ENCODE measurements at places on chromosomes 7 and 10. TPM values are rescaled to one million over a fixed set of nuclear protein-coding genes. Genes with fewer than 3 reads are reported as not detected.

APBB1IP gene
- total RNA-seq, result not detected

LRRD1 gene
- total RNA-seq, result not detected

PDE6C gene
- total RNA-seq, result not detected

RNLS gene
- total RNA-seq, result 7.5 TPM
